ENCODE measurements at places on chromosomes 16 and 17.

DNA sequence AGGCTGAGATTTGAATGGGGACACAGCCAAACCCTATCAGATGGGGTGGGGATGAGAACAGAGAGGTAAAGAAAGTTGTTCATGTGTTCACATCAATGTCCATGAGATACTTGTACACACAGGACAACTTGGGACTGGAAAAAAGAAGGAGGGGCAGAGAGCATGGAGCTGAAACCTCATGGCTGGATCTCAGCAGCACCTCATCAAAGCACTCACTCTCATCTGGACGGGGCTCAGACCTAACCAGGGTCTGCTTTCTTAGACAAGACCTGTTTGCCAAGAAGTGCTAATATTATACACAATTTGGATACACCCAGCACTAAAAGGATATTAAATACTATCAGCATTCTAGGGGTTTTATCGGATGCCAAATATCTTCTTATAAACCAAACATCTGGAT, 399.8 kb downstream of the SLC39A11 start:
- DNase-seq: no peak

- no peak for DNase-seq
These were observed 131.5 kb downstream of the SALL1 start for GRCh38 chr16:51019617-51020016.

- no peak for DNase-seq
These were observed 53.2 kb downstream of the NQO1 start for GRCh38 chr16:69672998-69673713.

- peak; percentile 42 for DNase-seq
These were observed 8.9 kb upstream of the RAPGEFL1 start for GRCh38 chr17:40168262-40168832.

DNA sequence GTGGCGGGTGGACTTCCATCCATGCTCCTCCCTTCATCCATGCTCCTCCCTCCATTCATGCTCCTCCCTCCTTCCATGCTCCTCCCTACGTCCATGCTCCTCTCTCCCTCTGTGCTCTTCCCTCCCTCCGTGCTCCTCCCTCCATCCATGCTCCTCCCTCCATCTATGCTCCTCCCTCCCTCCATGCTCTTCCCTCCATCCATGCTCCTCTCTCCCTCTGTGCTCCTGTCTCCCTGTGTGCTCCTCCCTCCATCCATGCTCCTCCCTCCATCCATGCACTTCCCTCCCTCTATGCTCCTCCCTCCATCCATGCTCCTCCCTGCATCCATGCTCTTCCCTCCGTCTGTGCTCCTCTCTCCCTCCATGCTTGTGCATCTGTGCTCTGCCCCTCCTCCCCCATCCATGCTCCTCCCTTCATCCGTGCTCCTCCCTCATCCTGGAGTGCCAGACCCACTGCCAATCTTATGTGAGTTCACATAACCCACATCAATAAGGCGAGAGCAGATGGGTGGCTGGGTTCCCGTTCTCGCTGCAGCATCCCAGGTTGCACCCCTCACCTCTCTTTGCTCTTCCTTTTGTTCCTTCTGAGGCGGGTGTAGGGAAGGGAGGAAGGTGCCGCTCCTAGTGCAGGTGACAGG, 22.8 kb downstream of the KSR1 start:
- DNase-seq: no peak

All from NCI-H2227 treated with DMSO at 0.1 percent for 48 hours (cell line).